ENCODE measurements at places on chromosomes 3 and 15.

DNA sequence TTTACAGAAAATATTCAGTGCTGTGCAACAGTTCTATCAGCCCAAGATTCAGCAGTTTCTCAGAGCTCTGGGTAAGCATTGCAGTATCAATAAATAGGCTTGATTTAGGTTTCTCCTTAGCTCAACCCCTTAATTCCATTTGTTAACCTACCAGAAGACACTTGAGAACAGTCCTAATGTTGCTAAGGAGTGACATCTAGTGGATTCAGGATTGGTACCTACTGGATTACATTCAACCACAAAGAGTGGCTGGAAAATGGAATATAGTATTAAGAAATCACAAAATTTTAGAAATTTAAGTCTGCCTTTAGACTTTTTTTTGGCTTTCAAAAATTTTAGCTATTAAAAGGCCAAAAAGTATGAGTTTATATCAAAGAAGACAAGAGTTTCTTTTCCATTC, 34.7 kb downstream of the POLG start:
- DNase-seq = peak; percentile 32

GRCh38 chr3:414063-414462, 217.5 kb downstream of the CHL1 start:
- peak; percentile 10 for DNase-seq

DNA sequence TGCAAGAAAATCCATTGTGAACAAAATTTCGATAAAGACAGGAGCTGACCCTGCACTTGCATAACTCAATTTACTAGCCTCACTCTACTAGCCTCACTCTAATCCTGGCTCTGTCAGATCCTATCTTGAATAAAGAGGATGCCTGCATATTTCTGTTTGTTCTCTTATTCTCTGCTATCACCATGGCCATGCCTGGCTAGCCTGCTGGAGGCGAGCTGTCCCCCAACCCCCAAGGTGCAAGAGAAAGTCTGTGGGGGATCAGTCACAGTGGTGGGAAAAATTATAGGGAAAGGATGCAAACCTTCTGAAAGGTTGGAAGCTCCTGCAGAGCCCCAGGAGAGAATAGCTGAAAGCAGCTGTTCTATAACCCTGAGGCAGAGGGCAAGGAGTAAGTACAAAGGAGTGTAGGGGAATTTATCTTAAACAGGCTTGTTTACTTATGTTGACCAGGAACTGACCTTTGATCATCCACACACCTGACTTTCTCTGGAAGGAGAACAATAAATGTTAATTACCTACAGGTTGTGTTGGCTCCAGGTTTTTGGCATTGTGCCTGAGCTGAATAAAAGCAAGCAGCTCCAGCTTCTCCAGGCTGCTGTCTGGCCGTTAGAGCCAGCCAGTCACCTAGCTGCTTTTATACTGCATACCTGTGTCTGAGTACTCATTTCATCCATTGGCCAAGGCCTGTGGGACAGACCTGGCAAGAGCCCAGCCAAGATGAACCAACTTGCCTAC, 137.7 kb upstream of the RASGRP1 start:
- no peak for DNase-seq

DNA sequence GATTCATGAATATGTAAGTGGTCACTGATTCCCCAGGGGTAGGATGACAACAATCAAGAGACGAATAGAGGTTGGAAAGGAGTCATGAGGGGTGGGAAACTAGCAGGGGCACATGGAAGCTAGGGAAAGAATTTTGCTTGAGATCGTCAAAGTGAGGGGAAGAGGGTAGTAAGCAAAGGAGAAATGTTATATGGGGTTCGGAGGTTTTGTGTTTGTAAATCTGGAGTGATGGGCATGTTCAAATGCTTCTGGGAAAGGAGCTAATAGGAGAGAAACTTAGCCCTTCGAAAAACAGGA, 7.9 kb downstream of the RPL14 start:
- DNase-seq = no peak

GRCh38 chr15:78804391-78804792, 6.9 kb downstream of the ADAMTS7 start:
- no peak for DNase-seq

- DNase-seq = peak; percentile 60
Observed at GRCh38 chr3:185283374-185283935, 29.6 kb upstream of the EHHADH start.

DNA sequence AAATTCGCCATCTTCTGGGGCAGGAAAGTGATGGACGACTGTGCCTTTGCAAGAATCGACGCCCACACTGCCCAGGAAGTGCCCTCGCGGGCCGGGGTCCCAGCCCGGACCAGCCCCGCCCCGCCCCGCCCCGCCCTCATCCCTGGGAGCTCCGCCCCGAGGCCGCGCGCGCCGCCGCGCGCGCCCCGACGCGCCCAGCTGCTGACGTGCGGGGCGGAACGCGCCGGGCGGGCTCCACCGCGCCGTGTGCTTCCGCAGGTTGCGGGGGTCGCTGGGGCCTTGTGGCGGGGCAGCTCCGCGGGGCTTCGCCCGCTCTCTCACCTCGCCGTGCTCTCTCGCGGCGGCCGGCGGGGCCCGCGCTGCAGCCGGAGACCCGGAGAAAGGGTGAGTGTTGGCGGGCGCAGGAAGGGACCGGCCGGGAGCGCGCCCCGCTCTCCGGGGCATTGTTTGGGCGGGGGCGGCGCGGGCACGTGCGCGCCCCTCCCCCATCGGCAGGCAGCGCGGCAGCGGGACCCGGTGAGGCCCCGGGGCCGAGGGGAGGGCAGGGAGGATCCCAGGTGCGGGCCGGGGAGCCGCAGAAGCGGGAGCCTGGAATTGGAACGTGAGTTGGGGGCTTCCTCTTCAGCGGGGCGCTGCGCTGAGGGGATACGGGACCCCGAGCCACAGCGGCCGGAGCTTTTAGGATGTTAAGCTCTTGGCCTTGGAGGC, at the start of gene YEATS2:
Gene YEATS2 (plus strand): TSS at position 188 of the 708 bp plus-strand sequence. CDS start 17,366 bp downstream, outside the sequence.
- DNase-seq = peak; percentile 94

GRCh38 chr15:71761649-71762048, 48.7 kb upstream of the NR2E3 start:
- DNase-seq = no peak

GRCh38 chr3:100696161-100696560, 13.1 kb upstream of the TFG start:
- no peak for DNase-seq

- no peak for DNase-seq
Observed at GRCh38 chr3:124650798-124651197, 79.5 kb upstream of the UMPS start.

DNA sequence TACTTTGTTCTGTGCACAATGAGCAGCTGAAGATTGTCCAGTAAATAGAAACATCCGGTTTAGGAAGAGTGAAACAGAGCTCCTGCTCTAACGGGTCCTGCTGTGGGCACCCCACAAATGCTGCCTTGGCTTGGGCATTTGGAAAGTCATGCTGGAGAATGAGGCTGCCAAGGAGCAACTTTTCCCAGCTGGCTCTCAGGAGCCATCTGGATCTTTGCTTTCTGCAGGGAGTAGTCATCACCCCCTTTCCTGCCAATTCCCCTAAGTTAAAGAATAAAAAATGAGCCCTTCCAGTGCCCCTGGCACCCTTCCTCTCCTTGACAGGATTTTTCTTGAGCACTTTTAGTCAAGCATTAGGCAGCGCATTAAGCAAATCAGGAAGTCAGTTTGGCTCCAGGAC, 90.0 kb downstream of the FAM43A start:
- no peak for DNase-seq

- DNase-seq = no peak
Observed at GRCh38 chr3:55923626-55924025, 436.5 kb upstream of the WNT5A start.

DNA sequence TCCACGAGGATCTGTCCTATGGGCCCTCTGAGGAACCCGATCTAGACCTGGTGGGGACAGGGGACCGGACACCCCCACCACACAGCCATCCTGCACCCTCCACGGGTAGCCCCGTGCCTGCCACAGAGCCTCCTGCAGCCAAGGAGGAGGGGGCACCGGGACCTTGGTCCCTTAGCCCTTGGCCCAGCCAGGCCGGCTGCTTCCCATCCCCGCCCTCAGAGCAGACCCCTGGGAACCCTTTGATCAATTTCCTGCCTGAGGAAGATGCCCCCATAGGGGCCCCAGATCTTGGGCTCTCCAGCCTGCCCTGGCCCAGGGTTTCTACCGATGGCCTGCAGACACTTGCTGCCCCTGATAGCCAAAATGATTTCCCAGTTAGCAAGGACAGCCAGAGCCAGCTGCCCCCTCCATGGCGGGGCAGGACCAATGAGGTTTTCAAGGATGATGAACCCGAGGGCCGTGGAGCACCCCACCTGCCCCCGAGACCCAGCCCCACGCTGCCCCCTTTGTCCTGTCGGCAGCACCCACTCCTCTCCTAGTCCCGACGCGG, 91.5 kb downstream of the TBC1D2B start:
- no peak for DNase-seq

DNA sequence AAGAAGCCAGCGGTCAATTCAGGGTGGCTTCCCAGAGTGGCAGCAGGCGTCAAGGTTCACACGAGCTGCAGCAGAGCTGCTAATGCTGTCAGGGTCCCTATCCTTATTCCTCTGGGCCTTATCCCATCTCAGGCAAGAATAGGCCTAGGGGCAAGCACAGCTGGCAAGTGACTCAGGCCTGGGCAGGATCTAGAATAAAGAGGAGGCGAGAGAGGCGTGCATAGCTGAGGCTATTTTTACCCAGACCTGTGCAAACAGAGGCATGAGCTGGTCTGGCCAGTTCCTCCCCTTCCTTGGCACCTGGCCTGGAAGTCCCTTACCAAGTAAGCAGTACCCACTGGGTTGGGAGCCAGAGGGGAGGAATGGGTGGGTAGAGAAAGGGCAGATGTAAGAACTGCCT, 12.2 kb upstream of the VIPR1 start:
- no peak for DNase-seq
